Ecto neural progenitor cell (in vitro differentiated cells): ENCODE measurements at places on chromosomes 2 and 18.

GRCh38 chr18:24868311-24868710 lies 407.9 kb downstream of the HRH4 start:
- no peak for DNase-seq

- no peak for DNase-seq
Observed at GRCh38 chr2:172467382-172467781, 40.0 kb downstream of the ITGA6 start.

DNA sequence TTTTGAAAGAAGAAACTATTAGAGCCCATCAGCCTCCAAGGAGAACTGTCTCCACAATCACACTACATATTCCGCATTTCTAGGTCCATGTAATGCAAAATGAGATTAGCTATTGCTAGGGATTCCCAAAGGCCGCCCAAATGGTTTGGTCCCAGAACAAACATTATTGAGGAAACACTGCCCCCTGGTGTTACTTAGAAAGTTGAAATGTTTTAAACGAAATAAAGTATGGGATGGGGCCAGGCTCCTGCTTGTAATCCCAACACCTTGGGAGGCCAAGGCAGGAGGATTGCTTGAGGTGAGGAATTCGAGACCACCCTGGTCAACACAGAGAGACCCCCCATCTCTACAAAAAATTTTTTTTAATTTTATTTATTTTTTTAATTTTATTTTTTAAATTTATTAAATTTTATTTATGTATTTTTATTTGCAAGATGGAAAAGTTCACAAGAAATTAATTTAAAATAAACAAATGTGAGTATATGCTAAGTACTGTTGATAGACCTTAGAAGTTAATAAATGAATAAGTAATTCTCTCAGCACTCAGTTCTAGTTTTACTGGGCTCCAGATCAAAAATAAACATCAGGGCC lies 5.5 kb downstream of the NHEJ1 start:
- DNase-seq = no peak

- DNase-seq = no peak
Observed at GRCh38 chr18:61466736-61467135, 133.5 kb downstream of the CDH20 start.

DNA sequence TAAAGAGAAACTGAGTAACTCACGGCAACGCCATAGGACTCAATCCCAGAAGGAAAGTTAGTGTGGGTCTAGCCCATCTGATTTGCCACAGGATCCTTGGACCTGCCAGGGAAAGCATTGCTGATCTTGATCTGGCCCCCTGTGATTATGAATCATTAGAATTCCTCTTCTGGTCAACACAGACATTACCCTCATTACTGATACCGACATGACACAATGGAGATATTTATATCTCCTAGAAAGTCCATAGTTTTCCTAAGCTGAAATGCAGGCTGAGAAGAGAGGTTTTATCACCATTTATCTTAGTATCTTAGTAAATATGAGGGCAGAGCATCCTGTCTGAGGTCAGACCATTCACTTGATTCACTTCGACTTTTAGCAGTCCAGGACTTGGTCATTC lies 75.5 kb upstream of the CCDC68 start:
- DNase-seq = no peak

DNA sequence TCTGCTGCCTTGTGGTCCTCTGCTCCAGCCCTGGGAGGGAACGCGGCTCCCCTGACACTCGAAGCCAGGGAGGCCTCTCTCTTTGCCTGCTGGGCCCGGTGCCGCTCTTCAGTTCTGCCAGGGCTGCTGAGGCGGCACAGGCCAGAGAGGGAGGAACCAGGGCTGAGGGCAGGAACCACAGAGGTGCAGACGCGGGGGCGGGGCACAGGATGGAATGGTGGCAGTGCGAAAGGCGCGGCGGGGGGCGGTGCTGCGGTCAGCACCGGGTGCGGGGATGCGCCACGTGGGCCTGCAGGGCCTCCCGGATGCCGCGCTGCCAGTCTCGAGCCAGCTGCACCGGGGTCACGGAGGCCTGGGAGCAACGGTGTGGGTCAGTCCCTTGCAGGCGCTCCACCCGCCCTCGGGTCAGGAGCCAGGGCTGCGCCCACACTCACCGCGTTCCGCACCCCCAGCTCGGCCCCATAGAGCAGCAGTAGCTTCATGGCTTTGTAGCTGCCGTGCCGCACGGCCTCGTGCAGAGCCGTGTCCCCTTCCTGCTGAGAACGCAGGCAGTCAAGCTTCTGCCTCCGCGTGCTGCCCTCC lies 4.4 kb downstream of the ANKRD23 start:
- DNase-seq = no peak

- peak; percentile 34 for DNase-seq
Observed at GRCh38 chr2:70977605-70978205, 725 bp upstream of the ANKRD53 start.

- no peak for DNase-seq
Observed at GRCh38 chr2:28613186-28613585, 117.3 kb downstream of the PLB1 start.

DNA sequence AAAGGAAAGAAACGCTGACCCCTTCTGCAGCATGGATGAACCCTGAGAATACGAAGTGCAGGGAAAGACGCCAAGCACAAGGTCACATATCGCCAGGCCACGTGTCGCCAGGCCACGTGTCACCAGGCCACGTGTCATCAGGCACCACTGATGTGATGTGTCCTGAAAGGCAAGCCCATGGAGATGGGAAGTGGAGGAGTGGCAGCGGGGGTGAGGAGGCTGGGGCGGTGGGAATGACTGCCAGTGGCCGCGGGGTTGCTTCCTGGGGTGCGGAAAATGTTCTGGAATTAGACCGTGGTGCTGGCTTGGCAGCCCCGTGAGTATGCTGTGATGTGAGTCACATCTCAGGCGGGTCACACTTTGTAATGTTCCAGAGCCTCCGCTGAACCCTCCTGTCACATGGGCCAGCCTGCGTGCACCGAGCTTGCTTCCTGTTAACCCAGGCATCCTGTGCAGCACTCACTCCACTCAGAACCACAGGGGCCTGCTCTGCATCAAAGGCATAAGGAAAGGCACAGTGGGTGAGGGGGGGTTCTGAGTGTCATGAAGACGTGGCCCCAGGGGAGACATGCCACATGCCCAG lies 39.0 kb downstream of the SLC66A2 start:
- DNase-seq = peak; percentile 36

GRCh38 chr2:71122387-71123298 lies 7.4 kb downstream of the MCEE start:
- no peak for DNase-seq

GRCh38 chr2:165920748-165921147 lies 32.8 kb downstream of the TTC21B start:
- no peak for DNase-seq

DNA sequence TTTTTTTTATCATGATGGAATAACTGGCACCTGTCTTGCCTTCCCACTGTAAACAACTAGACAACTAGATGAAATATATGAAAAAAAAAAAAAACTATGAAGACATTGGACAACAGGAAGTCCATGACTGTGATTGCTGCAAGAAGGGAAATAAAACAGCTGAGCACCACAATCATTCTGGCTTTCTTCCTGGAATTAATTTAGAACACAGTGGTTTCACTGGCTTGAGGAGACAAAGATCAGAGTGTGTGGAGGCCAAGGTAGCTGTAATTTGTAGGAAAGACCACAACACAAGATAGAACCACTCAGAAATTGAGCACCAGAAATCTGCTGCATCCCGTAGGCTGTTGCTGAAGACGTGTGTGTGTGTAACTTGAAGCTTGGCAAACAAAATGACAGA lies 121.1 kb upstream of the PID1 start:
- DNase-seq = no peak

DNA sequence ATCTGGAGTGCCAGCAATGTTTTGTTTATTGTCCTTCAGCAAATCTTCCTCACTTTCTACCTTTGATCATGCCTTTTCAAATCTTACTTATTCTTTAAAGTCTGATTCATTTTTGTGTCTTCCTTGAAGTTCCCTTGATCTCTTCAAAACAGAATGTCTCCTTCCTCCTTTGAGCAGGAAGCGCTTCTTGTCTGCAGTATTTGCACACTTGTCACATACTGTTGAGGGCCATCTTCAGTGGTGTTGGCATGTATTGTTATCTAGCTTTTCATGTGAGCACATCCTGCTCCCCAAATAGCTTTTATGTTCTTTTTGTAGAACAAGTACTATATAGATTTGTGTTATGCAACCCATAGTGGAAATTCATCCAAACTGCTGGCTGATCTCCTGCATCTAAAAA lies 5.9 kb upstream of the CERS6 start:
- DNase-seq = no peak

DNA sequence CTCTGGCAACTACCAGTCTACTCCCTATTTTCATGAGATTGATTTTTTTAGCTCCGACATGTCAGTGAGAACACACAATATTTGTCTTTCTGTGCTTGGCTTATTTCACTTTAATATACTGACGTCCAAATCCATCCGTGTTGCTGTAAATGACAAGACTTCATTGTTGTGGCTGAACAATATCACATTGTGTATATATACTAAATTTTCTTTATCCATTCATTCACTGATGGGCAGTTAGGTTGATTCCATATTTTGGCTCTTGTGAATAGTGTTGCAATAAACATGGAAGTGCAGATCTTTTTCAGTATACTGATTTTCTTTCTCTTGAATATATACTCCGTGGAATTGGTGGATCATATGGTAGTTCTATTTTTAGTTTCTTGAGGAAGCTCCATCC lies 5.8 kb upstream of the TTC21B start:
- DNase-seq = no peak

GRCh38 chr2:189234991-189235390 lies 55.4 kb upstream of the COL5A2 start:
- no peak for DNase-seq

DNA sequence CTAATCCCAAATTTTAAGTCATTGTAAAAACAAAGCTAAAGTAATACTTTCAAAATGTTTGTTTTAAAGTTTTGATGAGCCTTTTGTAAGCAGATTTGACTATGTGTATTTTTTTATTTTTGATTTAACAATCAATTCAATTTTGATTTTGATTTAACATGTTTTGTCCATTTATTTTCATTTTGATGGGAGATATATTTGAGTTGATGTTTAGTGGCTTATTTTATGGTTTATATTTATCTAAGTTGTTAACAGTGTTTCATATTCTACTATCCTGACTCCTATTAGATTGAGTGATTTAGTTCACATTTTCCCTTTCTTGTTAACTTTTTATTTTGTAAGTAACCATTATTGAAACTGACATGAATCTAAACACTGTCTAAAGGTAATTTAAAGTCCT lies 44.7 kb downstream of the TMEM18 start:
- DNase-seq = no peak

DNA sequence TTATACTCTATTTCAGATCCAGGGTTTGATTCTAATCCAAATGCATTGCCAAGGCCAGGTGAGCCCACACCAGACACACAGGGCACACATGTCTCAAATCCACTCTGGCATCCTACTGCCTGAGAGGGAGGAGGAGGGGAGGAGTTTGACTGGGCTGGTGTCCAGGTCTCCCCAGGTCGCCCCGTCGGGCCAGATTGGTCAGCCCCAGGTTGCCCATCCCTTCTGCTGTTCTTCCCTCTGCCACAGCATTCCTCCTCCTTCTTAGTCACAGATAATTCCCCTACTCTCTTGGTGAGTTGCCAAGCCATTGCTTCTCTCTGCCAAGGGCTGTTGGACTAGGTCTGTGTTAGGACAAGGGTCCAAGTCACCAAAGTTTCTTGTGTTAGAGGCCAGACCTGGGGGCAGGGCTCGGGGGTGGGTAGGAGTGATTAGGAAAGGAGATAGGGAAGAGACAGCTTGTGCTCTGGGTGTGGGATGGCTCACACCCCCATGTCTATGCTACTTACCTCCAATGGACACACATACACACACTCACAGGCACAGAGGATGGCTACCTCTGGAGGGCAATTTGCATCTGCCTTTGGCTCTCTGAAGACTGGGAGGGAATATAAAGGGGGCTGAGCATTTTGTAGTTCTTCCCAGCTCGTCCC lies 2.5 kb upstream of the EGR4 start:
- no peak for DNase-seq

GRCh38 chr2:48519593-48519992 lies 10.4 kb upstream of the STON1 start:
- DNase-seq = no peak

DNA sequence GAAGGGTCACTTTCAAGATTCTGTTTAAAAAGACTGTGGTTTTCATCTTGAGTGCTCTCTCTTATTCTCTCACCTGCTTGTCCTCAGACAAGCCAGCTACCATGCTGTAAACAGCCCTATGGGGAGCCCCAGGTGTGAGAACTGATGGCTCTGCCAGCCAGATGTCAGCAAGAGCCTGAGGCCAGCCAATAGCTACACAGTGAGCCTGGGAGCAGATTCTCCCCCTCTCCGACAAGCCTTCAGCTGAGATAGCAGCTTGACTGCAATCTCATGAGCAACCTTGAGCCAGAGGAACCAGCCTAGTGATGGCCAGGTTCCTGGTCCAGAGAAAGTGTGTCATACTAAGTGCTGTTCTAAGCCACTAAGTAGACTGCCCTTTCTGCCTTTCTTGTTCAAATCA lies 272.1 kb downstream of the NAPG start:
- DNase-seq = no peak

DNA sequence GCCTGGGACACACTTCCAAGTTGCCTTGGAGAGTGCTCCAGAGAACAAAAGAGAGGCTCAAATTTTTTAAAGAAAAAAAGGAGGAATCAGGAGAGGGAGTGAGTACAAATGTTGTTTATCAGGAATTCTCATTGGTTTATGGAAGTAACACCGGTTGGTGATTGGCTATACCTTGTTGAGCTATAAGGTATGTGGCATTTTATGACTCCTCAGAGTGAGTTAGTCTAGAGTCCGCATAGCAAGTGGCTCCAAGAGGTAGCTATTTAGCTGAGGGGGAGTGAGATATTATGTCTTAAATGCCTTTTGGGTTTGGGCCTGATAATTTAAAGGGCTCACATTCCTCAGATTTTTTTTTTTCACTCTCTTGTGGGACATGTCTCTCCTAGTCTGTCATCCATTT lies 85.7 kb downstream of the ARHGEF4 start:
- no peak for DNase-seq

DNA sequence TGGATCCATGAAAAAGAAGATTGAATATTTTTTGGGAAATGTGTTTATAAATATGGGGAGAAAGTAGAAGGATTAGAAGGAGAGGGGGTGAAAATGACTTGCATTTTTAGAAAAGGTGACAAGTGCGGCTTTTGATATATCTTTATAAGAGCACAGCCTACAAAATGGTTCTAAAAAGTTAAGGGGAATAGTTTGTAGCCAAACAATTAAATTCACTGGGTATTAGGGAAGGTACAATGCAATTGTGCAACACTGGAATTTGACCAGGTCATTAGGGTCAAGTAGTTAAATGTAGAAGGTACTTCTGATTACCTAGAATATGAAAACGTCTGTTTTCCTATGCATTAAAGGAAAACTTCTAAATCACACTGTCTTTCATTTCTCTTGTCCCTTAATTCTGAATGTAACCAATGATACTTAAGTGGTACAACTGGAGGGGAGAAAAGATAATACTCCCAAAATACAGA lies 44.5 kb upstream of the SERTAD2 start:
- no peak for DNase-seq

- DNase-seq = no peak
Observed at GRCh38 chr18:7415081-7415894, 151.8 kb upstream of the PTPRM start.
